ENCODE measurements at places on chromosomes 3 and 15. TPM values are rescaled to one million over a fixed set of nuclear protein-coding genes. Genes with fewer than 3 reads are reported as not detected.

Gene TM6SF1
- total RNA-seq, result 2.5 TPM

Gene GXYLT2
- 74.2 TPM for total RNA-seq

Gene GATM
- 0.28 TPM for total RNA-seq

Gene TMC3
- not detected for total RNA-seq

Gene MINDY4B
- total RNA-seq, result not detected

Gene CNTN4
- total RNA-seq, result not detected

Gene RTP3
- total RNA-seq, result not detected

Gene ERICH6
- total RNA-seq, result not detected

Gene ESYT3
- total RNA-seq, result 1.6 TPM

Gene CTXN2
- total RNA-seq, result not detected

Gene SIDT1
- not detected for total RNA-seq

Gene XXYLT1
- total RNA-seq, result 25.8 TPM

Gene SORD
- 28.3 TPM for total RNA-seq

Gene DGKG
- total RNA-seq, result 6.7 TPM

Gene ZNF80
- total RNA-seq, result not detected

Gene CPN2
- total RNA-seq, result not detected

Gene TMED3
- 134 TPM for total RNA-seq

Gene CPEB1
- total RNA-seq, result 20.8 TPM

Gene GALNT15
- 9.5 TPM for total RNA-seq

Gene MINAR1
- total RNA-seq, result 1.8 TPM

Gene LMAN1L
- total RNA-seq, result not detected

Gene RARB
- 50.8 TPM for total RNA-seq

Gene RPUSD3
- total RNA-seq, result 25.5 TPM

Gene ZNF639
- total RNA-seq, result 59.6 TPM

Gene SPINK8
- total RNA-seq, result not detected

Gene GRIP2
- total RNA-seq, result 0.09 TPM

Gene ALDH1A2
- 0.30 TPM for total RNA-seq

Gene CEMIP
- total RNA-seq, result 3.9 TPM

Gene ADGRG7
- 0.30 TPM for total RNA-seq

Gene DBR1
- 14.8 TPM for total RNA-seq

Gene METTL6
- total RNA-seq, result 27.1 TPM

Gene ITIH4
- total RNA-seq, result 1.3 TPM

Gene NISCH
- total RNA-seq, result 113 TPM
